ENCODE measurements at places on chromosomes 5 and 9.

- no peak for DNase-seq
These were observed 256.5 kb downstream of the NSG2 start for GRCh38 chr5:174301848-174302625.

GRCh38 chr5:68438876-68439275 lies 223.3 kb downstream of the PIK3R1 start:
- DNase-seq, result no peak

GRCh38 chr5:150075806-150076205 lies 10.5 kb downstream of the CSF1R start:
- DNase-seq, result no peak

- no peak for DNase-seq
These were observed 134.9 kb upstream of the CHD1 start for GRCh38 chr5:99063737-99064136.

- DNase-seq, result peak; percentile 87
These were observed at the start of gene C5orf63 for GRCh38 chr5:127072861-127073846. Gene C5orf63 (minus strand): TSS chr5:127073502. CDS start chr5:127058995, 14,507 bp downstream.

- no peak for DNase-seq
These were observed 51.7 kb downstream of the ARHGAP26 start for GRCh38 chr5:142821733-142822487.

GRCh38 chr9:133738640-133739225 lies 581 bp upstream of the SARDH start:
- DNase-seq, result no peak

- no peak for DNase-seq
These were observed 496.2 kb downstream of the ARHGEF28 start for GRCh38 chr5:74122175-74122574.

- DNase-seq, result no peak
These were observed 17.2 kb upstream of the AFAP1L1 start for GRCh38 chr5:149254506-149254905.

DNA sequence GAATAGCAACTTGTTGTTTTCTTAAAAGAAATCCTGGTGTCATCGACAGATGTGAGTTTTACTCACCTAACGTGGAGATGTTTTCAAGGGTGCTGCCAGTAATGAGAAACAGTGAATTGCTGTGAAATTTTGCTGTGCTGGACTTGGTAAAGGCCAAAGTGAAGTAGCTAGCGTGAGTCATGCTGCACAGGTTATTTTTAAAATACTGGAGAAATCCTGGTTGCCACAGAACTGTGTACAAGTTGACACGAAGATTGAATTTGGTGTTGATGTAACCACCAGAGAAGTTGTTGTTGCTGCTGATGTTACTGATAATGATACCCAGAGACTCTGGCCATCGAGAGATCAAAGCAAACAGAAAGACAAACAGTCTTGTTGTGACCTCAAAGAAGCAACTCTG lies 187.9 kb upstream of the NFIL3 start:
- DNase-seq, result no peak

GRCh38 chr9:89606049-89606623 lies 1.3 kb downstream of the GADD45G start:
- DNase-seq, result no peak
